Sciatic nerve (tissue), 2 donors: ENCODE measurements at places on chromosomes 1 and 21. TPM values are rescaled to one million over a fixed set of nuclear protein-coding genes. Genes with fewer than 3 reads are reported as not detected.

CD84 gene
- total RNA-seq = 13.5 TPM

TTC13 gene
- 21.2 TPM for total RNA-seq

PTPRC gene
- 62.8 TPM for total RNA-seq

CPLANE2 gene
- total RNA-seq = 9.8 TPM

GNPAT gene
- total RNA-seq = 35.7 TPM

AKR7A3 gene
- total RNA-seq = 1.6 TPM

TESK2 gene
- 14.3 TPM for total RNA-seq

TNFSF4 gene
- 1.7 TPM for total RNA-seq

GJA9 gene
- total RNA-seq = not detected

ARMH1 gene
- total RNA-seq = 3.9 TPM

FCAMR gene
- total RNA-seq = not detected

IGFN1 gene
- total RNA-seq = 1.7 TPM

CCDC181 gene
- total RNA-seq = 2.1 TPM
